ENCODE measurements at places on chromosomes 1 and 21.

GRCh38 chr1:54866801-54867716 is 19.9 kb downstream of the DHCR24 start:
- no peak for DNase-seq

GRCh38 chr1:182235604-182235951 is 156.0 kb downstream of the GLUL start:
- no peak for DNase-seq

- no peak for DNase-seq
These were observed 3.2 kb upstream of the TMEM63A start for GRCh38 chr1:225885336-225885735.

GRCh38 chr21:45469273-45470086 is 64.5 kb downstream of the COL18A1 start:
- DNase-seq = no peak

GRCh38 chr1:41382480-41383090 is 21.4 kb downstream of the FOXO6 start:
- DNase-seq = no peak

DNA sequence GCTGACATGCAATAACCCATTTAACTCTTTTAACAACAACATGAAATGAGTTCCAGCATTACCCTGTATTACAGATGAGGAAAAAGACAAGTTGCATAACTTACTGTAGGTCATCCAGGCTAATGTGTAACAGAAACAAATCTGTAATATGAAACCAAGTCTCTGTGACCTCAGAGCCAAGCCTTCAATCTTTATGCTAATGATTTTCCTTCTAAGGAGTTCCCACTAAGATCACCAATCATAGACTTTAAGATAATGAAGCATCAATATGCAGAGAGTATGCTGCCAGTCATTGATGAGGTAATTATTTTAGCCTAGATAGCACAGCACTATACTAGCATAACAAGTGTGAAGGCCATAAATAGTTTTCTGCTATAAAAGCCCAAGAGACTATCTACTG is 35.6 kb upstream of the RNPC3 start:
- no peak for DNase-seq

- DNase-seq = no peak
These were observed 1.0 kb upstream of the SYNJ1 start for GRCh38 chr21:32728848-32729247.

- DNase-seq = no peak
These were observed 1.4 kb upstream of the IL24 start for GRCh38 chr1:206895837-206896242.

GRCh38 chr1:171817511-171818265 is 23.6 kb upstream of the DNM3 start:
- DNase-seq = peak; percentile 33

GRCh38 chr1:113850127-113850796 is 21.2 kb downstream of the PTPN22 start:
- no peak for DNase-seq

DNA sequence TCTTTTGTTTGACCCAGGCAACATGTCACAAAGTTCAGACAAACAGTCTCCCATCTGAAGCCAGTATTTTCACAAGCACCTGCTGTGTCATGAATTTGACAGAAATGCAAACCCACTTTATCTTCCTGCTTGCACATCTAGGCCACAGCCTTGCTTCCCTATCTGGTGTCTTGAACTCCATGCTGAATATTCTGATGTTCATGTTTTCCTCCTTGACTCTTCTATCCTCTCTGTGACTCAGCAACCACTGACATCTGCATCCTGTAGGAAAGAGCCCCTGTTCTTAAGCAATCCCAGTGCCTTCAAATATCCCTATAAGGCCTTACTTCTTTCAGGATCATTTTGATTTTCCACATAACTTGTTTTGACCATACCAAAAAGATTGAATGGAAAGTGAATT is 6.5 kb downstream of the CD55 start:
- no peak for DNase-seq

- DNase-seq = peak; percentile 30
These were observed 19.8 kb downstream of the KMO start for GRCh38 chr1:241551759-241552638.

GRCh38 chr1:25715888-25716287 is 84.1 kb upstream of the SELENON start:
- DNase-seq = no peak

- DNase-seq = no peak
These were observed 25.6 kb downstream of the IL23R start for GRCh38 chr1:67191668-67192520.

GRCh38 chr1:196142111-196142640 is 466.1 kb downstream of the KCNT2 start:
- no peak for DNase-seq

Measured in GM13977 (cell line).